ENCODE measurements at places on chromosomes 7 and 10.

GRCh38 chr7:108076156-108076555 lies 54.0 kb downstream of the LAMB4 start:
- no peak for DNase-seq

DNA sequence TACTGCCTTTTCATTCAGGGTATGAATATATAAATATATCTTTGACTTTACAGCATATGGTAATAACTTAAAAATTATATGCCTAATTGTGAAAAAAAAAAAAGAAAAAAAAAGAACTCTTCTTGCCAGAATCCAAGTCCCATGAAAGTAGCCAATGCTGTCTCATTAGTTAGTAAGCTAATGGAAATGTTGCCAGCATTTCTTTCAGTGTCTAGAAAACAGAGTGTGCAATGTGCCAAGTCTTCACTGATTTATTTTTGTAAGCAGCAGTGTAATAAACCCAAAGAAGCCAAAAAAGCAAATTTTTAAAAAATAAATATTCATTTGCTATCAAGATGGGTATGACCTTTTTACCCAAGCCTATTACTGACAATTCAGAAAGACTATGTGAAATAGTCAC lies 31.1 kb upstream of the LRRN3 start:
- no peak for DNase-seq

DNA sequence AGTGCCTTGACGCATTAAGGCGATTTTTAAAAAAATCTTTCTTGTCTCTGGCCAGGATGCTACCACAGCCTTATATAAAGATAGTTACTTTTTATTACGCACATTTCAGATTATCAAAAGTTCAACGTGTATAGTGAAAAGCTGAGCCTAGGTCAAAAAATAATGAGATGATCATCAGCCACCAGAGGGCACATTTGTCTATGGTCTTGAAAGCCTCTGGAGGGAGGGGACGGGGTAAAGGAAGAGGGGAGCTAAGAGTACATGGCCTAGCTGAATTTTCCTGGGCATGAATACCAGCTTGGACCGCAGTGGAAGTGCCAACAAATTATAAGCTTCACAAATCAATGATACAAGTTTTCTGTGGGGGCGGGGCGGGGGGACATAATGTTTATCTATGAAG lies 285.9 kb upstream of the SMIM30 start:
- DNase-seq = no peak

- no peak for DNase-seq
These were observed 373.9 kb downstream of the SFMBT2 start for GRCh38 chr10:7036951-7037350.

GRCh38 chr7:130349911-130350782 lies 5.5 kb downstream of the CPA5 start:
- no peak for DNase-seq

GRCh38 chr7:19098510-19098909 lies 18.9 kb downstream of the TWIST1 start:
- DNase-seq = no peak

DNA sequence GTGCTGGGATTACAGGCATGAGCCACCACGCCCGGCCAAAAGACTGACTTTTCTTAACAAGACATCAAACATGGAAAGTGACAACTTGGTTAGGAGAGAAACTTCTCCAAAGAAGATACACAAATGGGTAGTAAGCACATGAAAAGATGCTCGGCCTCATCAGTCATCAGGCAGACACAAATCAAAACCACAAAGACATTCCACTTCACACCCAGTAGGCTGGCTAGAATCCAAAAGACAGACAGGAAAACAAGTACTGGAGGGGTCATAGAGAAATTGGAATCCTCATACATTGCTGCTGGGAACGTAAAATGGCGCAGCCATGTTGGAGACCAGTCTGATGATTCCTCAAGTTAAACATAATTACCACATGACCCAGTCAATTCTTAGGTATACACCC lies 16.4 kb downstream of the SEPHS1 start:
- DNase-seq = no peak

GRCh38 chr7:135098391-135098790 lies 49.5 kb upstream of the TMEM140 start:
- DNase-seq = no peak

Data from astrocyte of the cerebellum (primary cell).